ENCODE measurements at places on chromosomes 2 and 18.

GRCh38 chr2:238649936-238650518, 197.9 kb upstream of the TWIST2 start:
- DNase-seq, result no peak

GRCh38 chr2:88810017-88810416, 118.5 kb downstream of the RPIA start:
- no peak for DNase-seq

DNA sequence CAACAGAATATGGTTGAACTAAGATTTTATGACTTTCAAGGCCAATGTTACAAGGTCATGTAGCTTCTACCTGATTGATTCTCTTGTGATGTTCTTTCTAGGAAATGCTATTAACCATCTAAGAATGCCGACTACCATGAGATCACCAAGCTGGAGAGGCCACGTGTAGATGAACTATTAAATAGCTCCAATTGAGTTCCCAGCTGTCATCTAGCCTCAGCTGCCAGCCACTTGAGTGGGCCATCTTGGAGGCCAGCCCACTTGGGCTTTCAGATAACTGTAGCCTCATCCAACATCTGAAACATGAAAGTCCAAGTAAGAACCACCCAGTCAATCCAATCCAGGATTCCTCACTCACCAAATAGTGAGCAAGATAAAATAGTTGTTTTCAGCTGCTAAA, 376.9 kb upstream of the TMEFF2 start:
- DNase-seq, result no peak

- no peak for DNase-seq
Measured at GRCh38 chr2:176297737-176298136, 28.5 kb downstream of the MTX2 start.

- DNase-seq, result no peak
Measured at GRCh38 chr2:88857951-88858411, 166.5 kb downstream of the RPIA start.

DNA sequence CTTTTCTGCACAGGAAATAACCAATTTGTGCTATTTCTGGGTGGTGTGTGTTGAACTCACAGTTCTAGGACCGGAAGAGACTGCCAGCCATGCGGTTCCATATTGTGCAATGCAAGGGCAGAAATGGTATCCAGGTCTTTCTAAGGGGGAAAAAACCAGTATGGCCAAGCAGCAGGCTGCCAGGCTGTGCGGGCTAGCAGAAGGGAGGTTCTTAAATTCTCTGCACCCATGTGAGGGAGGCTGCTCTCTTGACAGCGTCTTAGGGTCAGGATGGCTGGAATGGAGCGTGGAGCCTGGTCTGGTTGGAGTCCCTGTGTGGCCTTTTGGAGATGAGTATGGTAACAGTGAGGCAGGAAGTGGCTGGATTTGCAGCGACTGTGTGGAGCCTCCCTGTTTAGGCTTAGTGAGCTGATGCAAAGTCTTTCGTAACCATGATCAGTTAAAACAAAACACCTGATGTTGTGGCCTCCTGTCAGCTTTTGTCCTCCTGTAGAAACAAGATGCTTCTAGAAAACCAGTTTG, 52.6 kb downstream of the NCK2 start:
- DNase-seq, result no peak

GRCh38 chr18:24611075-24611474, 150.6 kb downstream of the HRH4 start:
- no peak for DNase-seq

- DNase-seq, result no peak
Measured at GRCh38 chr18:6031002-6031401, 135.7 kb upstream of the TMEM200C start.

DNA sequence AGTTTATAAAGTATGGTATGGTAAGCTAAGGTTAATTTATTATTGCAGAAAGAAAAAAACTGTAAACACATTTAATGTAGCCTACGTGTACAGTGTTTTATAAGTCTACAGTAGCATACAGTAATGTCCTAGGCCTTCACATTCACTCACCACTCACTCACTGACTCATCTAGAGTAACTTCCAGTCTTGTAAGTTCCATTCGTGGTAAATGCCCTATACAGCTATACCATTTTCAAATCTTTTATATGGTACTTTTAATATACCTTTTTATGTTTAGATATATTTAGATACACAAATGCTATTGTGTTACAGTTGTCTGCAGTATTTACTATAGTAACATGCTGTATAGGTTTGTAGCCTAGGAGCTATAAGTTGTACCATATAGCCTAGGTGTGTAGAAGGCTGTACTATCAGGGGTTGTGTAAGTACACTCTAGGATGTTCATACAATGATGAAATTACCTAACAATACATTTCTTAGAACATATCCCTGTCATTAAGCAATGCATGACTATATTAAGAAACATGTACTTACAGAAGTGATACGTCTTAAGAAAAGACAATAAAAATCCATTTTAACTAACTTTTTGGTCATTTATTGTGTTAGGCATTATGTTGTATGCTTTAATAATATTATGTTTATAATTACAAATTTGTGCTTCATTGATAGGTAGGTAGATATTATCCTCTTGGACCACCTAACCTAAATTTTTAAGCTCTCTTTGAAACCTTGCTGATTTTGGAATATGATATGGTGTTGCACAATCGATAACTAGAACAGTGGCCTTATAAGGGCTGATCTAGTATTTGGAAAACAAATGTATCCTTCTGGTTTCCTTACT, 51.9 kb downstream of the VRK2 start:
- DNase-seq, result no peak

DNA sequence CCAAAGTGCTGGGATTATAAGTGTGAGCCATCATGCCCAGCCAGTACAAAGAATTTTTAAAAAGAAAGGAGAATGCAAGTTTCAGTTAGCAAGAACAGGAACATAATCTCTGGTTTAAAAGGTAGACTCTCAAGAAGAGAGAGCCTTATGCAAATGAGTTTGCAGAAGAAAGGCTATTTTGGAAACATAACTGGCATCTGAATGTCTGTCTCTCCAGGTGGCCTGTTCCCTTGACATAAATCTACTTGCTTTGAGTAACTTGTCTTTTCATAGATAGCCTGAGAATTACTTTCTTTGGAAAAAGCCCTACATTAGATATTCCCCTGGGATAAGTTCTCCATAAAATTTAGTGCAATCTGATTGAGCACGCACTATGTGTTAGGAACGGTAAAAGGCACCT, 109.6 kb downstream of the ICOS start:
- DNase-seq, result no peak

- no peak for DNase-seq
Measured at GRCh38 chr18:49893036-49893435, 79.7 kb upstream of the ACAA2 start.

GRCh38 chr2:72051204-72051603, 96.5 kb downstream of the CYP26B1 start:
- no peak for DNase-seq

Measured in T-helper 1 cell (primary cell).